ENCODE measurements at places on chromosomes 13 and 19.

DNA sequence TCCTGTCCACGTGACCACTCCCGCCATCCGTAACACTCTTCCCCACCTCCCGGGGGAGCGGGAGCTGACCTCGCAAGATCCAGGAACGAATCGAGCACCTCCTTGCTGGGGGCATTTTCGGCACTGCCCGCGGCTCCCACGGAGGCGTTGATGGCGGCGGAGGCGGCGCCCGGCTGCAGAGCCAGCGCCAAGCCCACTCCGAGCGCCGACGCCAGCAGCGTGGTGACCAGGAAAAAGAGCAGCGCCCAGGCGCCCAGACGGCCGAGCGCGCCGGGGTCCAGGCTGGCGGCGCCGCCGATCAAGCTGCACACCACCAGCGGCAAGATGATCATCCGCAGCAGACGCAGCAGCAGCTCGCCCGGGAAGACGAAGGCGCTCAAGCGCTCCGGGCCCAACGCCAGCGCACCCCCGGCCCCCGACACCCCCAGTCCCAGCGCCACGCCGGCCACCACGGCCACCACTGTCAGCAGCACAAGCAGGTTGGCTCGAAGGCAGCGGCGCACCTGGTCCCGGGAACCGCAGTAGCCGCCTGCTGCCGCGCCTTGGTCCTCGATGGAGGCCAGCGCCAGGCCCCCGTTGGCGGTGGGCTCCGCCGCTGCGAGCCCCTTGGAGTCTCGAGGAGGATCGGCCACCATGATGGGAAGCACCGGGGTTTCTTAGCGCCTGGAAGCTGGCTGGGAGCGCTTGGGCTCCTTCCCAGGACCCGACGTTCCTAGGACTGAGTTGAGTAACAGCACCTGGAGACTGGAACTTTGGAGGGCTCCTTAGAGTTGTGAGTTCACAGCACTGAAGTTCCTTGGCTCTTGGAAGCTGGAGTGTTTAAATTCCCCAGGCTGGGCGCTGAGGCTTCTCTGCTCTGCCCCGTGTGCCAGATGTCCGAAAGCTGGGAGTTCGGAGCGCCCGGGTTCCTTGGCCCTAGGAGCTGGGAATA is 798 bp downstream of the SLC1A5 start:
- DNase-seq, result no peak

- peak; percentile 100 for DNase-seq
These were observed at the start of gene MAP2K7 for GRCh38 chr19:7903244-7904073. Gene MAP2K7, plus strand, starts transcription at chr19:7903877. Its CDS starts 68 bp downstream, at chr19:7903945.

DNA sequence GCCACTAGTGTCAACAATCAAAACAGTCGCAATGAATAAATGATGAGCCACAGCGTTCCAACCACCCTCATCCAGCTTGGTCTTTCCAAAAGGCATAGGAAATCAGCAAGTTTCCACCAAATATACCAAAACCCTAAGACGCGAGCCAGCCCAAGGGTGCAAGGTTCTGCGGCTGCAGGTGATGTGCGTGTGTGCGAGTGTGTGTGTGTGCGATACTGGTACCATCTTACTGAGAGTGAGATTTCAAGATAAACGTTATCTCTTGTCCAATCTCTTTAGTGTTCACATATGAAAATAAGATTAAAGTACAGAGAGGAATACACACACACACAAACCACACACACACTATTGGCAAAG is 895 bp upstream of the TRPC4 start:
- DNase-seq, result no peak

- DNase-seq, result no peak
These were observed 14.9 kb upstream of the ZBTB7A start for GRCh38 chr19:4081441-4082129.

GRCh38 chr13:110233951-110234280 is 73.0 kb downstream of the COL4A1 start:
- no peak for DNase-seq

- DNase-seq, result no peak
These were observed 4.7 kb upstream of the MVB12A start for GRCh38 chr19:17415121-17415520.

DNA sequence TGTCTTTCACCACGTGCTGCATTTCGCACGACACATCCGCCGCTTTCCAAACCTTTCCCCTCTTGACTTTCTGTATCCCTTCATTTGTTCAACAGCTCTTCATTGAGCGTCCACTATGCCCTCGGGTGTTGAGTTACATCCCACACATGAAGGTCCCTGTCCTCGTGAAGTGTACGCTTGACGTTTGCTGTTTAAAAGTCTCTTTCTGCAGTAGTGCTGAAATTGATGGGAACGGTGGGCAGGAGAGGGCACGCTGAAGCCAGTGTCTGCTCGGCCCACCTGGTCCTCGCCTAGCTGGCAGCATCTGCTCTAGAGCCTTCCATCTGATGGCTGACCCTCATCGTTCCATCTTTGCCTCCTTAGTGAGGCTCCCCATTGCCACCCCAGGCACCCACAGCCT is 55.6 kb upstream of the AMER2 start:
- no peak for DNase-seq

- no peak for DNase-seq
These were observed 15.0 kb downstream of the SPPL2B start for GRCh38 chr19:2343289-2343982.

GRCh38 chr19:1489463-1490310 is 463 bp downstream of the PCSK4 start:
- no peak for DNase-seq

DNA sequence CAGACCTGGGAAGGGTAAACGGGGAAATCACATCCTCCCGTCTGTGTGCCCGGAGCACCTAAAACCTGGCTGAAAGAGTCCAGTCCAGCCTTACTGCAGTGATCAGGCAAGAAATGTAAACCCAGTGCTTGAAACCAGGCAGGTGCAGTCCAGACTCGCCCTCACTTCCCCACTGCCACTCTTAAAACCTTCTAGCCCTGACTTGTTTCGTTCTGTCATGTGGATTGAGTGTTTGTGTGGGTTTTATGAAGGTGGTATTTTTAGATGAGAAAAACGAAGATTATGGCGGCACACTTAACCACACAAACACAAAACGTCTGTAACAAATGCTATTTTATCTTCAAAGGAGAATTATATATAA is 839 bp upstream of the CKAP2 start:
- no peak for DNase-seq

GRCh38 chr19:19285686-19286085 is 12.6 kb upstream of the TM6SF2 start:
- DNase-seq, result no peak

All from stimulated activated CD8-positive, alpha-beta memory T cell treated with anti-CD3 and anti-CD28 coated beads, Interleukin-4, amount 100 ng/mL, for 1 hour (primary cell).